Left ventricle myocardium superior (tissue), 1 donor: ENCODE measurements at places on chromosomes 16 and 17. TPM values are rescaled to one million over a fixed set of nuclear protein-coding genes. Genes with fewer than 3 reads are reported as not detected.

- DNase-seq = peak; percentile 52
These were observed 2.0 kb downstream of the TRIM47 start for GRCh38 chr17:75876190-75876937.

GRCh38 chr16:7057458-7057857 is 275.2 kb upstream of the RBFOX1 start:
- DNase-seq = no peak

Gene COL1A1
- 26.8 TPM for total RNA-seq

GRCh38 chr17:29212681-29213121 is 32.5 kb upstream of the MYO18A start:
- no peak for DNase-seq

Gene CASKIN1
- 9.2 TPM for total RNA-seq

DNA sequence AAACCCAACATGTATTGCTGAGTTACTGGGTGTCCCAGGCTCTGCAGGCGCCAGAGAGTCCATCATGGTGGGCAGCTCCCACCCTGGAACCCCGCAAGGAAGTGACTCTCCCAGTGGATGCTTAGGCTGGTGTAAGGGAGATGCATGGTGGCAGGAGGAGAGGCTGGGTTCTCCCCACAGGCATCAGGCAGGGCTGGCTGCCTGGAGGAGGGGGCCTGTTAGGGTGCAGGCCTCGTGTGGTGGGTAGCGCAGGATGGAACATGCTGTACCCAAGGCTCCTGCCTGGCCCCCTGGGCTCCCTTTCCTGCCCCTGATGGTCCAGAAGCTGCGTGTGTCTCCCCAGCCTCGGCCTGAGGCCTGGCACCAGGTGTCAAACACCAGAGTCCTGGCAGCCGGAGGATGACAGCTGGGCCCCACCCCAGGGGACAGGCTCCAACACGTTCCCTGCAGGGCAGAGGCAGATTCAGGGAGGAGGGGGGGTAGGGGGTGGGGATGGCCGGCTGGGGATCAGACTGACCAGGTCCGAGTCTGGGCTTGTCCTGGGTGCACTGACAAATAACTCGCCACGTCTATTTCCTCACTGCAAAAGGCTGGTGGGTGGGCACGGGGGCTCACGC is 40.2 kb upstream of the CIBAR2 start:
- DNase-seq = peak; percentile 64

Gene PKMYT1
- total RNA-seq = 0.55 TPM

- no peak for DNase-seq
These were observed at the start of gene EVI2B for GRCh38 chr17:31313982-31314781. Gene EVI2B (minus strand): TSS chr17:31314054. CDS start chr17:31305609, 8,445 bp downstream.

Gene PPL
- 18.4 TPM for total RNA-seq
